ENCODE measurements at places on chromosomes 2 and 18. TPM values are rescaled to one million over a fixed set of nuclear protein-coding genes. Genes with fewer than 3 reads are reported as not detected.

DNA sequence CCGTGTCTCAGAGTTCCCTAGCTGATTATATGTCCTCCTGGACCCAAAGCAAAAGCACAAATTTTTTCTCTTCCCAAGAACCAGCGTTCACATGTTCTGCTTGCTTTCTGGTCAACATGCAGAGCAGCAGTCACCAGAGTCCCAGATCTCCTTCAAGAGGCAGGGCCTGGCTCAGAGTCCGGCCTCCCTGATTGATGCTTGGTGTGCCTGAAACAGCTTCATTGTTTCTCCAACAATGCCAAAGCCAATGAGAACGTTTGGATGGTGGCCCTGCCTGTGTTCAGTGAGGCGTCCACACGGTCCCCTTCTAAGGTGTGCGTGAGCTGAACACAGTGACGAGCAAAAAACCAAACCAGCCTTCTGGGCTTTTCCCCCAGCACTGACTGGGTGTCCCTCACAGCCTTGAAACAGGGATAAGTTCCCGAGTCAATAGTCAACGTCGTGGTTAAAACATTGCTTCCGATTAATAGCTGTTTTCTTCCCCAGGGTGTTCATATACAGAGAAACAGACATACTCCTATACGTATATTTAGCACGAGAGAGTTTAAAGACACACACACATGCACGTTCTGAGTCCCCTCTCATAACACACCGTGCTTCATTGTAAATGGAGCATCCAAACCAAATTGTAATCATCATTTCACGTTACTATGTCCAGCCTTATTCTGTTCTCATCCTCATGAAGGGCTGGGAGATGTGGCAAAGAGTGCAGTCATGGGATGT is 19.3 kb upstream of the POU3F3 start:
- no peak for DNase-seq

DNA sequence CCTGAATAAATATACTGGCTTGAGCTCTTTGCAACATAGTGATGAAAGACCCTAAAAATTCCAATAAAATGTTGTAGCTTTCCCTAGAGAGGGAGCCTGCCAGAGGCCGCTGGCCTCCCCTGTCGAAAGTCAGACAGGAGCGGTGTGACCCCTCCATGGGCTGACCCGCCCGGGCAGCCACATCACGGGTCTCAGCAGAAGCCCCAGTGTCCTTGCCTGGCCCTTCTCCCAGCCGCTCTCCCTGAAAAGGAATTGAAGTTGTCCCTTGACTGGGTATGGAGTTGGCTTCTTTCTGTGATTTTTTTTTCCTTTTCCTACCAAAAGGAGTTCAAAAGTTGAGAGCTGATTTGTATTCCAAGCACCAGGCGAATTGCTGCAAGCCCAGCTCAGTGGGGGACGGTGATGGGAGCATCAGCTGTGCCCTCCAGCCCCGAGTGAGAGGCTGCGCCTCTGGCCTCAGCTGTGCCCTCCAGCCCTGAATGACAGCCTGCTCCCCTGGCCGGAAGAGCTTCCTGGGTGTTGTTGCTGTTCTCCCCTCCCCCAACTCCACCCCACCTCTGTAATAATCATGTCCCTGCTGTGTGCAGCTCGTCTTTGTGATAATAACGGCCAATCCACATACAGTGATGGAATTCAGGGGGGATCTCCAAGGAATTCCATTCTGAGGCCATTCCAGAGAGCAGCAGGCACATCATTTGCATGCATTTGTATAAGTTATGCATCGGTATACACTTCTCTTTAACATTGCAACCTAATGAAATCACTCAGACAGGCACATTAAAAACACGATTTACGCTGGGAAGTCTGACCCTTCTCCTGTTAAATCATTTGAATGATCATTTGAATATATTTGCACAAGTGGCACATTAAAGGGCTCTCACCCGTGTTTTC is 501.0 kb downstream of the EIPR1 start:
- no peak for DNase-seq

DNA sequence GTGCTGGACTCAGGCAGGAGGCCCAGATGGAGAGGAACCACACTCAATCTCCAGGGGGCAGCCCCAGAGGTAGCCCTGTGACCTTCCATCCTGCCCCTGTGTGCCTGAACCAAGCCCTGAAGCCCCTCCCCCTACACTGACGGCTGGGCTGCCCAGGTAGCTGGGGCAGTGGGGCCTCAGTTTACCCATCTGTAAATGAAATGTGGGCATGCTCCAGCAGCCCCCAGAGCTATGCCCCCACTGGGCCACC is 15.8 kb downstream of the CROCC2 start:
- no peak for DNase-seq

- no peak for DNase-seq
Observed at GRCh38 chr2:232325324-232326273, 53.0 kb upstream of the ALPP start.

GRCh38 chr2:95058989-95059641 is 33.6 kb downstream of the MAL start:
- DNase-seq = no peak

GRCh38 chr2:45586600-45586999 is 24.5 kb downstream of the SRBD1 start:
- no peak for DNase-seq

- DNase-seq = no peak
Observed at GRCh38 chr2:240350006-240350355, 85.5 kb upstream of the GPC1 start.

DNA sequence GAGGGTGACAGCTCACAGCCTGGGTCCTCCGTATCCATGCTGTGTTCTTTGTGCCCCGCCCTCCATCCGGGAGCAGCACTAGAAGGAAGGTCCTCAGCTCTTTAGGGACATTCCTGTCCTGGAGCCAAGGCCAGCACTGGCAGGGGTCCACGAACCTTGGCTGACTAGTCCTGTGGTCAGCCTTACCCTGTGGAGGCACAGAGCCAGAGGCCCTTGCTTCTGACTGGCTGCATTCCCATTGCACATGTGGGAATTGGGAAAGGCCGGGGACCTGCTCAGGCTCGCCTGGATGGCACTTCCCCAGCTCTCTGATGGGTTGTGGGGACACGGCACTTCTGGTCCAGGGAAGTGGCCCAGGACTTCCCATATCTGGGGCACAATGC is 24.9 kb upstream of the RHOB start:
- no peak for DNase-seq

GRCh38 chr18:3117493-3118192 is 102.1 kb downstream of the MYOM1 start:
- no peak for DNase-seq

GRCh38 chr18:76889091-76889699 is 66.8 kb downstream of the ZNF236 start:
- DNase-seq = no peak

- no peak for DNase-seq
Observed at GRCh38 chr2:65263262-65263661, 35.6 kb downstream of the ACTR2 start.

DNA sequence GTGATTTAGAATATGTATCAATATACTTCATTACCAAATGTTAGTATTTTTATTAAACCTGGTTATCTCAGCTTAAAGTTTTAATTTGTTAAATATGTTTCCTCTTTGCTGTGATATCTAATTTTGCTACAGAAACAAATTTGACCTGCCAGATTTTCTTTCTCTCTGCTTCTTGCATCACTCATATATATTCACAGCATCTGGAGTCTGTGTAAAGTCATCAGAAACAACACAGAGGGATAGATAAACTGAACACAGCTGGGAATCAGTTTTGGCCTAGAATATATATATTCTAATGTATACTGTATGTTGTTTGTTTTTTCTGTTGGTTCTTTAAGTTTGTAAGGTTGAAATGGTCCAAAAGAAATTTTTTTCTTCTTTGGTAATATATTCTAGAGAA is 8.5 kb downstream of the PSMD14 start:
- no peak for DNase-seq

DNA sequence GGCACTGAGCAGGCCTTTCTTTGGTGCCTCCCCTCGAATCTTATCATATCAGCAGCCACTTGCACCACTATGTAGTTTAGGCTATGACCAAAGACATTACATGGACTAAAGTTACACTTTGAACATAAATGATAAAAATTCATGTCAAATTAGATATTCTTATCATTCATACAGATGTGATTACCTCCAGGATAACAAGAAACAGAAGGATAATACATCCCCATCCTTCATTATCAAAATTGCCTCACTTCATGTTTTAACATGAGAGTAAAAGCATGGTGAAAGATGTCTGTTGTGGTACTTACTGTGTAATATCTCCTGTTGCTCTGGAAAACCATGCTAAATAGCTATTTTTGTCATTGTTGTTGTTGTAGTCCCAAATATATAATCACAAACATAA is 230.8 kb upstream of the RND3 start:
- DNase-seq = no peak

- no peak for DNase-seq
Observed at GRCh38 chr2:104290566-104290891, 563.4 kb upstream of the POU3F3 start.

- no peak for DNase-seq
Observed at GRCh38 chr2:8087480-8087840, 594.4 kb upstream of the ID2 start.

- DNase-seq = no peak
Observed at GRCh38 chr2:20481798-20482405, 35.0 kb downstream of the RHOB start.

DNA sequence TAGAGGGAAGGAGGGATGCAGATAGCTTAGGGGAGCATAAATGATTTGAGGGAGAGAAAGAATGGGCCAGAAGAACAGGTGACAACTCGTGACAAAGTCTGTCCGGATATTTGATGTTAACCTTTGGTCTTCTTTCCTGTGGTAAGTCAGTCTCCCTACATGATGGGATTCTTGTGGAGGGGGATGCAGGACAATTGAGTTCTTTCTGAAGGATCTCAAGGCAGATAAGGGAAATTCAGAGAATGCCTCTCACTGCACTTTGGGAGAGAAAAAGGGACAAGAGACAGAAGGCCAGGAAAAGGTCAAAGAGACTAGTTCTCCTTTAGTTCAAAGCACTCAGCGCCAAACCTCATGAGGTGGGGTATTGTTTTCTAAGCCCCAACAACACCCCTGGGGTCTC is 34.2 kb downstream of the FBXO36 start:
- DNase-seq = no peak

GRCh38 chr18:45690975-45691815 is 32.8 kb upstream of the SLC14A1 start:
- peak; percentile 60 for DNase-seq

GRCh38 chr2:166491461-166491860 is 2.6 kb downstream of the SCN7A start:
- no peak for DNase-seq

GRCh38 chr2:217008794-217009193 is 148.9 kb upstream of the TNP1 start:
- no peak for DNase-seq

GRCh38 chr2:46878886-46879285 is 36.7 kb downstream of the MCFD2 start:
- no peak for DNase-seq

GRCh38 chr2:161576421-161576820 is 47.8 kb upstream of the SLC4A10 start:
- DNase-seq = no peak

- DNase-seq = no peak
Observed at GRCh38 chr2:16335947-16336346, 329.7 kb downstream of the CYRIA start.

DNA sequence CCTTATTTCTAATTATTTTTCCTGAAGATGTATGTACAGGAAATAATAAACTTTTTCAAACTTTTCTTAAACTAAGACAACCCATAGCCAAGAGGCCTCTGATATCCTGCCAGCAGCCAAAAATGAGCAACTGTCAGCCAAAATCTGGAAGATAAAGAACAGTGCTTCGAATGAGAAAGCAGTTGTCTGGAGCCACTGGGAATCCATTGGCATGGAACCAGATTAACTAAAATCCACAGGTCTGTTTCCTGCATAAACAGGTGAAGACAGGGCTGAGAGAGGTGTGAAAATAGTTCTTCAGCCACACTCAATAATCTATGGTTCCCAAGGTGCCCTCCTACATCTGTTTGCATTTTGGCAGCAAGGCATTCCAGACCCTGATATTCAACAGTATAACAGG is 1076.7 kb upstream of the PIK3C3 start:
- no peak for DNase-seq

DNA sequence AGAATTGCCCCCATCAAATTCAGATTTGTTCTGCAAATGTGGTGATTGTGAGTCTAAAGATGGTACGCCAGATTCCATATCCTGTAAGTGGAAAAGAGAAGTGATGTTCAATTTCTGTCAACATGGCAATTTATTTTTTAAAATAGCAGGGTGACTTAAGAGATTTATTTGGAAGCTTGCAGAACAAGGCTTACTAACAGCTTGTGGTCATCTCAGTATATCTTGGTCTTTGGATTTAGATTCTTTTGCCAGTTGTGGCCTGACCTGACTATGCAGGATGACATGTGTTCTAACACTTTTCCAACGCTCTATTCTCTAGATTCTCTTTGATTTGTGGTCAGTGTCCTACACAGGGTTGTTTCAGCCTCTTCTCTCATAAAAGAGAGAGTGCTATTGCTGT is 74.4 kb downstream of the MAP3K20 start:
- no peak for DNase-seq

DNA sequence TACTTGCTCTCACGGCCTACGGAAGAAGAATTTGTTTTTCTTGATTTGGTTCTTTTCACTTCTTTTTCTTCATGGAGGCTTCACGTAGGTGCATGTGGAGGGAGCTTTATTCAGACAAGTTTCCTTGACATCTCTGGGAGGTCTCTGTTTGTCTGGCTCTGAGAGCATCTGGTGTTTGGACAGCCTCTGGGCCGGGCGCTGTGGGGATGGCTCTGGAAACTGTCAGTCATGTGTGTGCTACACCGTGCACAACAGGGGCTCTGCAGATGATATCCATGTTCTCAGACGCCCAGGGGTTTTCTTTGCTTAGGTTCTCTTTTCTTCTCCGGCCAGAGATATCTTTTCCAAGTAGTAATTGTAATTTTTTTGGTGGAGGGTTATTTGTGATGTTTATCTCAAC is 130.7 kb downstream of the SH3RF3 start:
- no peak for DNase-seq

DNA sequence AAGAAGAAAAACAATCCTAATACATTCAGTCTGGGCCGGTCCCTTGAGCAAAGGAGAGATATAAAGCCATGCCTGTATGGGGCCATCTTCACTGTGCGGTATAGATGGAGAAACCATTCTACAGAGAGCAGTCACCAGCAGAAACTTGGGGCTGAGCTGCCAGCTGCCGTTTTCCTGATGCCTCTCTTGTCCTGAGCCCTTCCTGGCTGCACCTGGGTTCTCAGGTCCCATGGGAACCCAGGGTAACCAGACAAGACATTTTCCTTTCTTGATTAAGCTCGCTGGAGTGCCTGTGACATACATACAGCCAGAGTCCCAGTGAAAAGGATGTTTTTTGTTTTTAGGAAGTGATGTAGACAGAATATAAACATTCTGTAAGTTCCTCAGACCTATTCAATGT is 5.3 kb upstream of the METTL21A start:
- no peak for DNase-seq

GRCh38 chr2:20637147-20637546 is 13.8 kb downstream of the HS1BP3 start:
- DNase-seq = no peak

- DNase-seq = no peak
Observed at GRCh38 chr2:230542751-230543150, 126.8 kb downstream of the SP100 start.

Gene TUBA3E
- not detected for total RNA-seq

Gene CYP27A1
- not detected for total RNA-seq

Gene ALPI
- total RNA-seq = not detected

Gene SERPINB10
- total RNA-seq = not detected

Gene SERPINB13
- not detected for total RNA-seq

Gene CD207
- not detected for total RNA-seq

Gene IL1F10
- total RNA-seq = not detected

Gene USP14
- 89.7 TPM for total RNA-seq

Gene MPP4
- total RNA-seq = not detected

Gene XDH
- not detected for total RNA-seq

Gene CD8B
- 0.64 TPM for total RNA-seq

Gene SMYD1
- not detected for total RNA-seq

Gene PNKD
- 20.8 TPM for total RNA-seq

Gene ARHGEF33
- 0.25 TPM for total RNA-seq
